ENCODE measurements at places on chromosomes 6 and 20.

DNA sequence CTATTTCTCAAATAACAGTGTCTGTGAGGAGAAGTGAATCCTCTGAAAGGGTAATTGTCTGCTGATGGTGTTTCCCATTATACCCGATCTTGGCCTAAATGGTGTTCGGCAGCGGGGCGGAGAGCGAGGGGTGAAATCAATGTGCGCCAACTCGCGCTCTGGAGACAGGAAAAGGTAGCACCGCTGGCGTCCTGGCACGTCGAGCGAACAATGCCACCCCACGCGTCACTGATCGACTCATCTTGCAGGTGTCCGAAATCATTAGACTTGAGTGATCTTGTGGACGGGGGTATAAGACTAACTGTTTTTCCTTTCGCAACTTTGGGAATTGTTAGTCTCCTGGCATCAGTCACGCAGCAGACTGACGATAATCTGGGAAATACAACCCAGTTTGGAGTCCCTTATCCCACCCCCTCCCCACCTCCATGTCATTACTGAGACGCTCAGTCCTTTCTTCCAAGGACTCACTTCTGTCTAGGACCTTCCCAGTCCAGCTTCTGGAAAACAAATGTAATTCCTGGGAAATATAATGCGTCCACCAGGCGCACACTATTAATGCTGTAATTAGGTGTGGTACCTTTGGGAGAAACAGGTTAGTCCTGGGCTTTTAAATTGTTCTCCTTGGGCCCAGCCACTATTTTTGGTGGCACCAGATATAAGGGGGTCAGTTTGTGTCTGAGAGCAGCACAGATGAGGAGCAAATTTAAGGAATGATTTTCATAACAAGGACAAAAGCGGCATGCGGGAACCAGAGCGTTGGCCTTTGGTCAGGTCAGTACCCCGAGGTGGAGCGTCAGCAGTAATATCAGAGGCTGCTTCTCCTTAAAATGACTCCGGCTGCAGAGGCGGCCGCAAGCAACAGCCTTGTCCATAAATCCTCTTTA lies 2.3 kb downstream of the LINC00237 start:
- DNase-seq = no peak

- DNase-seq = no peak
Measured at GRCh38 chr6:37766717-37767116, 52.8 kb upstream of the ZFAND3 start.

- DNase-seq = peak; percentile 43
Measured at GRCh38 chr20:8132484-8133309, 631 bp downstream of the PLCB1 start.

DNA sequence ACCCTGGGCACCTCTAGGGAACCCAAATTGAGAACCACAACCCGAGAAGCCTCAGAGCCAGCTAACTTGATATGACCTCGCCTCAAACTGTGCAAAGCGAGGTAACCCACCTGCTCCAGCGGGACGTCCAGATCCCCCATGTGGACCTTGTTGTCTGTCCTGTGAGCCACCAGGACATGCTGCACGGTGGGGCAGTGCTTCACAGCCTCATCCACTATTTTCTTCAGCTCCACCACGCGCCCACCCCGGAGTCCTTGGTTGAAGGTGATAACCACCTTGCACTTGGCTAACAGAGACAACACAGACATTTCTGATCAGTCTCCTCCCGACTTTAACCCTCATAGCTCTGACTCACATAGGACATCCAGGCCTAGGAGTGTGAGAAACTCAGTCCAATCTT lies 30.8 kb upstream of the APMAP start:
- DNase-seq = no peak

DNA sequence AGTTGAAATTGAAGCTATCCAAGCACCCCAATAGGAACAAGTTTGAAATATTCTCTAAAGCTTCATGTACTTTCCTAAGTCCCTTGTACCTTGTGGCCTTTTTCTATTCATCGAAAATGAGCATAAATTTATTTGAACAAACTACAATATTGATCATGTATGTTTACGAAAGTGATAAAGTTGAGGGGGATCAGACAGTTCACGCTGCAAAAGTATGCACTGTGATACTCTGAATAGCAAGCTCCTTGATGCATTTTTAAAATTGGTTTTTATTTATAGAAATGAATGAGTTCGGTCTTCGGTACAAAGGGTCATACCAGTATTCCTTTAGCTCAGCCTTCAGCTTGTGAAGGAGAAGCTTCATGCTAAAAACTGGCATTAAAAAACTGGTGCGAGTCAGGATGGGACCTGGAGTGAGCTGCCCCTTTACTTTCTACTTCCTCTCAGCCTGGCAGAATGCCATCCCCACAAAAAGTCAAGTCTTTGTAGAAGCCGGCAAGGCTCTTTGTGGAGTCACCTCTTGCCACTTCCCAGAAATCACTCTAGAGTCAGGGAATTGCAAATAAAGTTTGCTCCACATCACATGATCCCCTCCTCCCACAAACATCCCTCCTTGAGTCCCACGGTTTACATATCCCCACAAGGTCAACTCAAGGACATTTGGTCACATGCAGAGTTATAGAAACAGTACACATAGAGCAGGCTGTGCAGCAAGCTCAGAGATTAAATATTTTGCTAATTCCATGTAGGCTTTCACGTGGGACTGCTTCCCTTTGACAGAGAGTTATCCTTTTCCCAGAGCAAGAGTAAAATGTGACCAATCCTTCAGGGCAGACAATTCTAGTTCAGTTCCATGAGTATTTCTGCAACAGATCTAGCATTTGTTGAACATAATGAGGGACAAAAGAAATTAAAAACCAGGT lies 34.6 kb upstream of the ADGRF1 start:
- DNase-seq = peak; percentile 8

- no peak for DNase-seq
Measured at GRCh38 chr20:42067596-42067995, 449.4 kb upstream of the CHD6 start.

- DNase-seq = no peak
Measured at GRCh38 chr20:34250005-34250404, 8.8 kb downstream of the ASIP start.
